ENCODE measurements at places on chromosomes 13 and 19.

DNA sequence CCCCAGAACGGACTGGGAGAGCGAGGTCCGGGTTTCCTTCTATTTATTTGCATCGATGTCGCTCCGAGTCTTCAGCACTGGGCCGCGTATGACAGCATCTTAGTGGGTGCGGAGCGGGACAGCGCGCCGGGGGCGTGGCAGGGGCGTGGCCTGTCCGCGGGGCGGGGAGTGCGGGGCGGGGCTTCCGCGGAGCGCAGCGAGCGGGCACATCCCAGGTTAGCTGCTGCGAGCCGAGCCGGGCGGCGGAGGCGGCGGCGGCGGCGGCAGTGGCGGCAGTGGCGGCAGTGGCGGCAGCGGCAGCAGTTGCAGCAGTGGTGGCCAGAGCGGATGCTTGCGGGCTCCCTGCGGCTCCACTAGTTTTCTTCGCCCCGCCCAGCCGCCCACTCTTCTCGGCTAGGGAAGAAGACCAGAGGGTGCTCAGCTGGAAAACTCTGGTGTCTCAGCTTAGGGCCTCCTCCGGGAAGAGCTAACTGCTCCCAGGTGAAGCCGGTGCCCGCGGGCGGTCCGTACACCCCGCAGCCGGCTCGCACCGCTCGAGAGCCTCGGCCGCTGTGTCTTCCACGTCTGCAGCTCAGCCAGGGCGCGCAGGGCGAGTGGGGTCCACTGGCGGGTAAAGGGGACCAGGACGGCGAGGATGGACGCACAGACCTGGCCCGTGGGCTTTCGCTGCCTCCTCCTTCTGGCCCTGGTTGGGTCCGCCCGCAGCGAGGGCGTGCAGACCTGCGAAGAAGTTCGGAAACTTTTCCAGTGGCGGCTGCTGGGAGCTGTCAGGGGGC is at the start of gene GPC5:
Gene GPC5 (plus strand): TSS at position 209 of the 776 bp plus-strand sequence.
- DNase-seq: peak; percentile 86

DNA sequence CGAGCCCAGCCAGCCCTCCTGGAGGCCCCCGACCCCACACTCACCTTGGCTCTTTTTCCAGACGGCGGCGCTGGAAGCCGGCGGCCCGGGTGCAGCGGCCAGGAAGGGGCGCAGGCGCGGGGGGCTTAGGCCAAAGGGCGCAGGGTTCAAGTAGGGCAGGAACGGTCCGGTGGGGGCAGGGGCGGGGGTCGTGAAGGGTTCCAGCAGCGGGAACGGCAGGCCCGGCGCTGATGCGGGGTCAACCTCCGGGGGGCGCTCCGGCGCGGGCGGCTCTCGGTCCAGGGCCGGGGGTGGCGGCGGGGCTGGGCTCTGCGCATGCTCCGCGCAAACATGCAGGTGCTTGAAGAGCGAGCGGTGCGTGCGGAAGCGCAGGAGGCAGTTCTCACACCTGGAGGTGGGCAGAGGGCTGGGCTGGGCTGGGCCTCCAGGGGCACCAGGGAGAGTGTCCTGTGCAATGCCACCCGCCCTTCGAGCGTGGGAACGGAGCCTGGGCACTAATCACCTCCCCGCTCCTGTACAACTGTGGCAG is 2.3 kb downstream of the ZNF414 start:
- DNase-seq: no peak

- DNase-seq: no peak
These were observed 89.3 kb upstream of the UQCRFS1 start for GRCh38 chr19:29302002-29302928.

GRCh38 chr13:74289107-74289506 is 154.9 kb upstream of the KLF12 start:
- DNase-seq: no peak

- DNase-seq: no peak
These were observed 23.2 kb upstream of the CPAMD8 start for GRCh38 chr19:17049711-17050280.

DNA sequence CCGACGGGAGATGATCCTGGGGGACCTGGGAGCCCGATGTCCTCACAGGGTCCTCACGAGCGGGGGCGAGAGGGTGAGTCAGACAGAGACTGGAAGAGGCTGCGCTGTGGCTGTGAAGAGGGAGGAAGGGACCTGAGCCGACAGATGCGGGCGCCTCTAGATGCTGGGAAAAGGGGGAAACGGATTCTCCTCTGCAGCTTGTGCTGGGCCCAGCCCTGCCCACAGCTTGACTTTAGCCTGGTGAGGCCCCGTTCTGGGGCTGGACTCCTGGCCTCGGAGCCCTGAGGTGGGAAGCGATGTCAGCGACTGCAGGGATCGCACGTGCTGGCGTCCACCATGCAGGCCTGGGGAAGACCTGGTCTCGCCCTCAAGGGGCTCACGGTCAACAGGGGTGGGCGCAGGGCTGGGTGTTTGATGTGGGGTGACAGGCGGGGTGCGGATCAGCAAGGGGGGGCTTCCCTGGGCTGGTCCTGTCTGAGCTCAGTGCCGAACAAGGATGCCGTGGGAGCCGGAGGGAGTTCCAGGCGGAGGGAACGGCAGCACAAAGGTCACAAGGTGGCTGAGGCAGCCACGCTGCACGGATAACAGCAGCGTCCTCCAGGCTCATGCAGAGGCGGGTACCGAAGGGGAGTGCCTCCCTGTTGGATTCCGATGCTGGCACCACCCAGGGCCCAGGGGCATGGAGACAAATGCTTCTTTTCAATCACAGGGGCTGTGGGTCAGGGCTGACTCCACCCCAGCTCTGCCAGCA is 31.8 kb downstream of the PIP5K1C start:
- no peak for DNase-seq

DNA sequence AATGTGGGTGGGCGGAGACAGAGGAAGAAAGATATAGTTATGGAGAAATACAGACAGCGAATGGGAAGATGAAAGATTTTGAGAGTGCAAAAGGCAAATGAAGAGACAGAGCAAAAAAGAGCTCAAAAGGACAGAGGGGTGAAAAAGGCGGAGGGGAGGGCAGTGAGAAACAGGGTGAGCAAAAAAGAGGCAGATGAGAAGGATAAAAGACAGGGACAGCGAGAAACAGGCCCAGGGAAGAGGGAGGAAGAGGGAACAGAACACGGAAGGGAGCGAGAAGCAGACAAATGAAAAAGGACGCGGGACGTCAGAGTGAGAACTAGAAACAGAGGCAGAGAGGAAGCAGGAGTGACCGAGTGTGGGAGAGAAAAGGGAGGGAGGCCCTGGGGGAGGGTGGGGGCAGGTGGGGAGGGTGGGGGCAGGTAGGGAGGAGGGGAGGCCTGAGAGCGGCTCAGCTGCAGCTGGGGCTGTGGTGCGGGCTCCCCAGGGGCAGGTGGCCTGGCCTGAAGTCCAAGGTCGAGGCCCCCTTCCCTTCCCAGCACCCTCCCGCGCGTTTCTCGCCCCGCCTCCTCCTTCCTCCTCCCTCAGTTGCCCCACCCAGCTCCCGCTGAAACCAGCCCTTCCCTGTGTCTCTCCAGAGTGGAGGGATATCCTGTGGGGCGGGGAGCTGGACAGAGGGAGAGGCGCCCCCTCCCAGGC is 2.9 kb downstream of the KLK1 start:
- DNase-seq: peak; percentile 41

All from OCI-LY7 (cell line).